SW480 (cell line): ENCODE measurements at places on chromosomes 16 and 17.

GRCh38 chr17:33385133-33385532 lies 92.0 kb upstream of the ASIC2 start:
- no peak for DNase-seq

- DNase-seq, result no peak
Observed at GRCh38 chr16:57252148-57252721, 7.2 kb downstream of the ARL2BP start.

GRCh38 chr16:5027575-5028235 lies 6.0 kb downstream of the NAGPA start:
- no peak for DNase-seq

GRCh38 chr17:80984749-80985148 lies 6.9 kb upstream of the CHMP6 start:
- DNase-seq, result peak; percentile 34

- no peak for DNase-seq
Observed at GRCh38 chr16:89983536-89983935, 35.0 kb downstream of the DEF8 start.

- DNase-seq, result no peak
Observed at GRCh38 chr17:47742319-47743181, 9.5 kb downstream of the TBX21 start.

- no peak for DNase-seq
Observed at GRCh38 chr16:66238696-66239095, 127.8 kb upstream of the CDH5 start.

DNA sequence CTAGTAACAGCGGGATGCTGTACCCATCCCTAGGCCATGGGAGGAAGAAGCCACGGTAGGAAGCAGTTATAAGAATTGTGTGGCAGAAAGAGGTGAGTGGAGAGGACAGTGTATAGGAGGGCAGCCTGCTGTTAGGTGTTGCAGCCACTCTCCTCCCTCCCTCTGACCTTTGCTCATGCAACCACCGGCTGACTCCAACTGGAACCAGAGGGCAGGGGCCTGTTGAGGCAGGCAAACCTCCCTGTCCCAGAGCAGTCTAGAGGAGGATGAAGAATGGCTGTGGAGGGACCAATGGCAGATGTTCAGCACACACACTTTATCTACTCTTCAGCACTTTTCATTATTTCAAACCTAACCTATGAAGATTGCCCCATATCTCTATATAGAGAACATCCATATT lies 2.2 kb downstream of the TXNL4B start:
- no peak for DNase-seq

GRCh38 chr16:53896722-53897121 lies 192.8 kb downstream of the FTO start:
- no peak for DNase-seq

- DNase-seq, result no peak
Observed at GRCh38 chr16:69520800-69521602, 44.8 kb upstream of the NFAT5 start.

GRCh38 chr17:38434178-38434665 lies 6.0 kb downstream of the ARHGAP23 start:
- peak; percentile 43 for DNase-seq

GRCh38 chr16:84976644-84977400 lies 34.5 kb downstream of the ZDHHC7 start:
- DNase-seq, result no peak

- no peak for DNase-seq
Observed at GRCh38 chr16:59733321-59733720, 999.2 kb upstream of the GOT2 start.

GRCh38 chr16:75653922-75654321 lies 6.3 kb downstream of the TERF2IP start:
- DNase-seq, result no peak

- DNase-seq, result no peak
Observed at GRCh38 chr16:67437513-67437912, 6.6 kb downstream of the HSD11B2 start.

DNA sequence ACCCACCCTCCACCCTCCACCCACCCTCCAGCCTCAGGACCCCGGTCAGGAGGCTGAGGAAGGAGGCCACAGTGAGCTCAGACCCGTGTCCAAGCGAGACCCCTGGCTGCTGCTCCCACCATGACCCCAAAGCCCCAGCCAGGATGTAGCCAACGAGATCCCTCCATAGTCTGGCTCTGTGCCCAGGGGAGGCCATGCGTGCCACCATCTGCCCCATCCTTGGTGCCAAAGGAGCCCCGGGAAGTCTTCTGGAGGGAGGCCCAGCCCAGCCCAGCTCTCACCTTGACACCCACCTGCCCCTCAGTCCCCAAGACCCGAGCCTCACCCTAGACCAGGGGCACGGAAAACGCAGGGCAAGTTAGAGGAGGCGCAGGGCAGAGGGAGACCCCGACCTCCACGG lies 34.2 kb downstream of the PIEZO1 start:
- DNase-seq, result no peak

DNA sequence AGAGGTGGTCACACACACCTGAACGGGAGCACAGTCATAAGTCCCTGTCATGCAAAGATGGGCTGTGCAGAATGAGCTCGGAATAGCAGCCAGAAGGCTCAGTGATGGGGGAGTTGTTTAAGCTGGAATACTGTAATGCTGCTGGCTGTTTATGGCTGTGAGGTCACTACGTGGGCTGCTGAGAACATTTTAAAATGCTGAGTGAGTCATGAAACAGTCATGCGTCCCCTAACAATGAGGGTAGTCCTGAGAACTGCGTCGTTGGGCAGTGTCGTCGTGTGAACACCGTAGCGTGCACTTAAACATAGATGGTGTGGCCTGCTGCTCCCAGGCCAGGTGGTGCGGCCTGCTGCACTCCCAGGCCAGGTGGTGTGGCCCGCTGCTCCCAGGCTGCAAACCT lies 39.7 kb downstream of the TBCD start:
- peak; percentile 86 for DNase-seq

GRCh38 chr17:40197550-40197949 lies 20.3 kb downstream of the RAPGEFL1 start:
- DNase-seq, result no peak

GRCh38 chr16:65201511-65201910 lies 79.6 kb upstream of the CDH11 start:
- DNase-seq, result no peak

- no peak for DNase-seq
Observed at GRCh38 chr16:81450783-81451491, 6.3 kb downstream of the CMIP start.

- no peak for DNase-seq
Observed at GRCh38 chr17:38910325-38910724, 15.1 kb upstream of the LASP1NB start.
